ENCODE measurements at places on chromosomes 2 and 18.

DNA sequence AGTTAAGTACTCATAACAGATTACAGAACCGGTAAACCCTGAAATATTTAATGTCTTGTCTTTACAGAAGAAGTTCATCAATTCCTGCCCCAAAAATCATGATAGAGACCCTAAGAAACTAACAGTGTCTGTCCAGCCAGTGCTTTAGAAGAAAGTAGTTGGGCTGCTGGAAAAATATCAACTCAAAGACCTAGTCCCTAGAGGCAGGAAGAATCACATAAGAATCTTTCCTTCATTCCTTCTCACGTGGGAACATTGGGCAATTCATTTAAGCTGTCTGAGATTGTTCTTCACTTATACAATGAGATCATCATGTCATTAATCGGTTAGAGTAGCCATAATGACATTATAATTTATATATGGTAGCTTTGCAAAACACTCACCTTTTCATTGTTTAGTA, 156.4 kb downstream of the CCBE1 start:
- no peak for DNase-seq

- DNase-seq: no peak
Observed at GRCh38 chr18:43869451-43870008, 592.2 kb upstream of the SYT4 start.

DNA sequence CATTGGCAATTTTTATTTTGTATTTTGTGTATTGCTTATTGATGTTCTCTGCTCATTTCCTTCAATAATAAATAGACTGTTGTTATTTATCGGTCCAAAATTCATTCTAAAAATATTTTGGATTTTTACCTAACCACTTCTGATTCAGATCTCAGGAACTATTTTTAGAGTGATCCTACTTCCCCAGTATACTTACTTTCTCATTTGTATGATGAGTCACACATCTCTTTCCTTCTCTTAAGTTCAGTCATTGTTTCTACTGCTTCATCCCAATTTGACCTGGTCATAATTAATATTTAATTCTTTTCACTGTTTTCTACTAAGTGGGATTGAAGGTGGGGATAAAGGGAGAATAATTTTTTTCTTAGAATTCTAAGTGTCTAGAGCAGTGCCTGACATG, 75.1 kb downstream of the AGPS start:
- DNase-seq: no peak

DNA sequence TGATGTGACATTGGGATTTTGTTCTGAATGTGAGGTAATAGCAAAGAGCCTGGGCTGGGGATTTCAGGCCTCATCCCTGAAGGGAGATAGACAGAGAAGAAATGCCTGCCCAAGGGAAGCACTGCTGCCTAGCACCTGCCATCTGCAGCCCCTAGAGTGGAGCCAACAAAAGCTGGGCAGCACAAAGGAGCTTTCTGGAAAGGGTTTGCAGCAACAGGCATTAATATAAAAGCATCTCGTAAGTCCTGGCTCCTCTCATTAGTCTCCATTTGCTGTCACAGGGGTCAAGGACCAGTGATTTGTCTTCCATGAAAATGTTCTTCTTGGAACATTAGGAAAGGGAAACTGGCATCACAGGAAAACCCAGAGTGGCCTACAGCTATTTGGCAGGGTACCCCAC, 157.2 kb upstream of the SLC14A2 start:
- DNase-seq: no peak

- no peak for DNase-seq
Observed at GRCh38 chr18:52009958-52010357, 330.0 kb upstream of the DCC start.

DNA sequence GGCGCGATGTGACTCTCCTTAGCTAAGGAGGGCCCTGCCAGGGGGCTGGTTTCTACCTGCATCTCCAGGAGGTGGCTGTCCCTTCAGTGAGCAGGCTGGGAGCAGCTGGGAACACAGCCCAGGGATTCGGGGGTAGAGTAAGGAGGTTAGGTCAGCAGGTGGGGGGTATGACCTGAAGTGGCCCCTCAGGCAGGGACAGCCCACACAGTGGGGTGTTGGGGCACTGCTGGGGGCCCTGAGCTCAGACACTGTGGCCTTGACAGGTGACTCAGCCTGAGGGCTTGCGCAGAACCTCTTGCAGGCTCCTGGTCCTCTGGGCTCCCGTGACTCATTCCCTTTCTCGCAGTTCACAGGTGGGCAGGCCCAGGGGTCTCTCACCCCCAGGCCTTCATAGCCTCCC, 185.8 kb upstream of the BCL2L11 start:
- no peak for DNase-seq

DNA sequence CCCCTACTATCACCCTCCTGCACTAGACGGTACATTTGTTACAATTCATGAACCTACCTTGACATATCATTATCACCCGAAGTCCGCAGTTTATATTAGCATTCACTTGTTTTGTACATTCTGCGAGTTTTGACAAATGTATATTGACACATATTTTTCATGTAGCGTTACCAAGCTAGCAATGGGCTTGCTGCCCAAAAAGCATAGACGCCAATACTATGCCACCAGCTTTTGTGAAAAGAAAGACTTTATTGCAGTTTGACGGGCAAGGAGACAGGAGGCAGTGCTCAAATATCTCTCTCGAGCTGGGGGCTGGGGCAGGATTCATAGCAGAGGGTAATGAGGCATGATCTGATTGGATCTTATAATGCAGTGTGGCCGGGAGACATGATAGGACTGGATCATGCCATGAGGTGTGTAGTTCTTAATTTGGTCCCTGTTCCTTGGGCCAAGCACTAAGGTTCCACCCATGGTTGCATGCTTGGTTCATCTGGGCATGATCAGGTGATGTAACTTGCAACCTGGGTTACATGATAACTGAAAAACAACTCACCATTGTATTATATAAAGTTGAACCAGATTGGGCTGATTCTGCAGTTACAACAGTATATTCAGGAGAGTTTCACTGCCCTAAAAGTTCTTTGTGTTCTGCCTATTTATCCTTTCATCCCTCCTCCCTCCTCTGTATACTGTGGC, 162.3 kb downstream of the RTN4 start:
- no peak for DNase-seq

DNA sequence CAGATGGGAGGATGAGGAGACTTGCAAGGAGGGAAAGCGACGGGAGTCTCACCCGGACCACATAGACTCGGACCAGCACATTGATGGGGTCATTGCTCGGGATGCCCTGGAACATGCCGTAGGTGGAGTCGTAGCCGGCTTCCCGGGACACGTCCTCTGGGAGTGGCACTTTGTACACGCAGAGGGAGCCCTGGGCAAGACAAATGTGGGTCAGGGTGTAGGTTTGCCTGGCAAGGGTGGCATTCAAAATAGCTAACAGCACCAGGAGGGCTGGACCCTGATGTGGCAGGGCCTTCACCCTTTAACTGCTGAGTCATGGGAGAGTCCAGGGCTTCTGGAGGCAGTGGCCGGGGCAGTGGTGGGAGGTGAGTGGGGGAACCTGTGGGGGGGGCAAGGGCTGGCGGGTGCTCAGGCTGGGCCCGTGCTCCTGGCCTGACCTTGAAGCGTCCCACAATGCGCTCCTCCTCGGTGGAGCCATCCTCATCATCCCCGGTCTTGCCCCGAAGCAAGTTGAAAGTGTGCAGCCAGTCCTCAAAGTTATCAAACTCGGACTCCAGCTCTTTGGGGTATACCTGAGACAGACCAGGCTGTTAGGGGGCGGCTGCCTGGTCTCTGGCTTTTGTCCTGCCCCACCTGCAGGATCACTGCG, 11.1 kb downstream of the OTOF start:
- no peak for DNase-seq

GRCh38 chr2:190318931-190319554, 583 bp downstream of the HIBCH start:
- DNase-seq: peak; percentile 41

DNA sequence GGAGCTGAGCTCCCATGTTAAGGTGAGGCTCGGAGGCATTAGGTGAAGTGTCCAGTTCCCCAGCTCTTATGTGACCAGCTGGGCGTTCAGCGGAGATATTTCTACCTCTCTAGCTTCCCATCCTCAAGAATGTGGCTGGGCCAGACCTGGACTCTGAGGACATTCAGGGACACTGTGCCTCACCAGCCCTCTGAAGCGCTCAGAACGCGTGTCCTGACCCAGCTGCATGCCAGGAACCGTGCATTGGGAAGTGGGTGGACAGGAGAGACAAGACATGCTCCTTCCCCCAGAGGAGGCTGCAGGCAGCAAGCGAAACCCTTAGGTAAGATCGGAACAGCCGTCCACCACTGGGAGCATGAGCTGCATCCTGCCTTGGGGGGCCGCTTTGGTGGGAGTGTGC, 38.0 kb upstream of the GPAT2 start:
- DNase-seq: no peak

DNA sequence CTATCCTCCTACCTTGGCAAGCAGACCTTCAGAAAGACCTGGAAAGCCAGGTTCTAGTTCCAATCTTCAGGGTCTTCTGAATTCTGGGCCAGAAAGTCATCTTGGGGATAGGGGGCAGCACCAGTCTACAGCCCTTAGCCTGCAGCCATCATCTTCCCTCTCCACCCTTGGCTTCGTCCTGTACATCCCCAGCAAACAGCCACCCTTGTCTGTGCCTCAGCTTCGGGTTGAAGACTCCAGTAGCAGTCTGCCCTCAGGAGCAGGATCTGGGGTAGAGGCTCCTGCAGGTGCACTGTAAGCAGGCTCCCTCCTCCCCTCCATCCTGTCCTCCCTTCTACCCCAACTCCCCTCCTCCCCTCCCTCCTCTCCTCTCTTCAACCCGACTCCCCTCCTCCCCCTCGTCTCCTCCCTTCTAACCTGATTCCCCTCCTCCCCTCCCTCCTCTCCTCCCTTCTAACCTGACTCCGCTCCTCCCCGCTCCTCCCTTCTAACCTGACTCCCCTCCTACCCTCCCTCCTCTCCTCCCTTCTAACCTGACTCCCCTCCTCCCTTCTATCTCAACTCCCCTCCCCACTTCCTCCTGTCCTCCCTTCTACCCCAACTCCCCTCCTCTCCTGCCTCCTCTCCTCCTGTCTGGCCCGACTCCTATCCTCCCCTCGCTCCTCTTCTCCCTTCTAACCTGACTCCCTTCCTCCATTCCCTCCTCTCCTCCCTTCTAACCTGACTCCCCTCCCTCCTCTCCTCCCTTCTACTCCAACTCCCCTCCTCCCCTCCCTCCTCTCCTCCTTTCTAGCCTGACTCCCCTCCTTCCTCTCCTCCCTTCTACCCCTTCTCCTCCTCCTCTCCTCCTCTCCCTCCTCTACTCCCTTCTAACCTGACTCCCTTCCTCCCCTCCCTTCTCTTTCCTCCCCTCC, 90.1 kb upstream of the SMAD2 start:
- no peak for DNase-seq

DNA sequence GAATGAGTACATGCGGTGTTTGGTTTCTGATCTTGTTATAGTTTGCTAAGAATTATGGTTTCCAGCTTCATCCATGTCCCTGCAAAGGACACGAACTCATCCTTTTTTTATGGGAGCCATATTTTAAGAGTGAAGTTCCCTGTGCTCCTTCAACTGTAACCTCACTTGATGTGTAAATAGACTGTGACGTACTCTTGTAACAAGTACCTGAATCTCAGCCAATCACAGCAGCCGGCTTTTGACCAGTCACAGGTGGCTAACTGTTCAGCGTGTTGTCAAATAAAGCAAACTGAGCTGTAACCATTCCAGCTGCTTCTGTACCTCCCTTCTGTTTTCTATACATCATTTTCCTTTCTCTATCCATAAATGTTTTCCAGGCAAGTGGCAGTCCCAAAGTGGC, 774.3 kb upstream of the HS6ST1 start:
- no peak for DNase-seq

- peak; percentile 10 for DNase-seq
Observed at GRCh38 chr18:60838677-60839076, 466.1 kb upstream of the MC4R start.
